T follicular helper cell (primary cell): ENCODE measurements at places on chromosomes 1 and 21.

- no peak for DNase-seq
Observed at GRCh38 chr1:150162862-150163706, 13.4 kb downstream of the PLEKHO1 start.

DNA sequence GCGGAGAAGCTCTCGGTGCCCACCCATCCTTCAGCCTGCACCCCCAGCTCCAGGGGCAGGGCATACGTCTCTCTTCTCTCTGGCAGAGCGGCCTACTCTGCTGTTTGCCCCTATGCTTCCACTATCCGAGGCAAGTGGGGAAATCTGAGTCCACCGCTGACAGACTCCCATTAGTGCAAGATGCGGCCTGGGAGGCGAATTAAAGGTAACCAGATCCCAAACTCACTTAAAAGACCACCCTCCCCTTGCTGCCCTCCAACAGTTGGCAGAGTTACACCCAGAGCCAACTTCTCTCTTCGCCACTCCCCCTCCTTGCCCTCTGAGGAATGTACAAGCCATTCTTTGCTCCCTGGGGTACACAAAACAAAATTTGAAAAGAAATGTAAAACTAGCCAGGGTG lies 6.4 kb downstream of the FOXD3 start:
- DNase-seq: no peak

DNA sequence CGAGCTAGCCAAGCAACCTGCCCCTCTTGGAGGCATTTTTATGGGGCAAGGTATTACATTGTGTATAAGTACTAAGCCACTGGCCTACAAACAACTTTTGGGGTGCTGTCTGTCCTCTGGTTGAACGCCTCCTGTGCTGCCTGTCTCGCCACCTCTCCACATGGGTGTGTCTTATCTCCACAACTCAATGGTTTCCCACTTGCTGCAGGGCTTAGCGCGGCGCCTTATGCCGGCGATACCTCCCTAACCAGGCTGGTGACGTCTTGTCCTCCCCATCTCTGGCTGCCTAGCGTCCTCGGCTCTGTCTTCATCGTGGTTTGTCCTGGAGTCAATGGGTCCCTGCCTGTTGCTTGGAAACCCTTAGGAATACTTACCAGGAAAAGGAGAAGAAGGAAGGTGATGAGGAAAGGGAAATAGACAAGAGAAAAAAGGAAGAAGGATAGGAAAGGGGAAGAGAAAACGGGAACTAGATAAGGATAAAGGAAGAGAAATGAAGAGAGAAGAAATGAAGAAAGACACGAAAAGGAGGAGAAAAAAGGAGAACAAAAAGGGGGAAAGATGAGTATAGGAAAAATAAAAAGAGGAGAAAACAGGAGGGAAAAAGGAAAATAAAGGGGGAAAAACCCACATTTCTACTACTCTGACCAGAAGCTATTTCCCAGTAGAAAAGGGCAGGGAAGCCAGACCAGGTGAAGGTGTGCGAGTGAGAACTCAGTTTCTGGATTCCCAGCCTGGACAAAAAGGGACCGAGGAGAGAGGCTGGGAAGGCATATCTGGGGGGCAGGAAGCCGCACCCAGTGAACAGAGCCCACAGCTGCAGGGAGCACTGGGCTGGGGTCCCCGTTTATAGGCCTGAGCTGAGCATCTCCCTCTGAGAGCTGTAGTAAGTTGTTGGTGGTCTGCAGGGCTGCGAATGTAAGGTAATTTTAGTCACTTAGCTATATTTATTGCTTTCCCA lies 86.2 kb downstream of the CLIC6 start:
- DNase-seq: no peak

GRCh38 chr21:20259031-20259867 lies 739.0 kb upstream of the NCAM2 start:
- no peak for DNase-seq

DNA sequence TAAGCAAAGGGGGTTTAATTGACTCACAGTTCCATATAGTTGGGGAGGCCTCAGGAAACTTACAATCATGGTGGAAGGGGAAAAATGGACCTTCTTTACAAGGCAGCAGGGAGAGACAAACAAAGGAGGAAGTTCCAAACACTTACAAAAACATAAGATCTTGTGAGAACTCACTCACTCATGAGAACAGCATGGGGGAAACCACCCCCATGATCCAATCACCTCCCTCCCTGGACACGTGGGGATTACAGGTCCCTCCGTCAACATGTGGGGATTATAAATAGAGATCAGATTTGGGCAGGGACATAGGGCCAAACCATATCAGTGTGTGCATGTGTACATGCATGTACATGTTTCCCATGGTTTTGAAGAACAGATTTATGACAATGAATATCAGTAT lies 5.5 kb upstream of the SMG7 start:
- DNase-seq: no peak

GRCh38 chr1:192907545-192908243 lies 98.9 kb downstream of the RGS2 start:
- DNase-seq: no peak

GRCh38 chr1:199336745-199337640 lies 690.5 kb upstream of the NR5A2 start:
- no peak for DNase-seq

DNA sequence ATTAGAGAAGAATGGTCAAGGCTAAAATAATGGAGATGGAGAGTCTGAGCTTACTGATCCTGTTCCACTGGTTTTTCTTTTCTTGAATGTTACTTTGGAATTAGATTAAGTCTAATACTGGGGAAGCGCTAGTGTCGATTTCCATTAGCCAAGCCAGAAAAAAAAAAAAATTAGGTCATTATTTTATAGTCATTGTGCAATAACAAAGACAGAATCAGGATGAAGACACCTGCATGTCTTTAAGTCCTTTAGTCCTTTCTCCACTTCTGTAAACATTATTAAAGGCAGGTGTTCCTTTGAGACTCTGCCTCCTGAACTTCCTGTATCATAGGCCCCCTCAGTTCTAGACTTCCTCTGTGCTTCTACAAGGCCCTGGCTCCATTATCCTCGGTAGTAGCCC lies 42.8 kb downstream of the MYSM1 start:
- no peak for DNase-seq

- DNase-seq: no peak
Observed at GRCh38 chr1:150259758-150260669, 2.4 kb downstream of the CA14 start.

DNA sequence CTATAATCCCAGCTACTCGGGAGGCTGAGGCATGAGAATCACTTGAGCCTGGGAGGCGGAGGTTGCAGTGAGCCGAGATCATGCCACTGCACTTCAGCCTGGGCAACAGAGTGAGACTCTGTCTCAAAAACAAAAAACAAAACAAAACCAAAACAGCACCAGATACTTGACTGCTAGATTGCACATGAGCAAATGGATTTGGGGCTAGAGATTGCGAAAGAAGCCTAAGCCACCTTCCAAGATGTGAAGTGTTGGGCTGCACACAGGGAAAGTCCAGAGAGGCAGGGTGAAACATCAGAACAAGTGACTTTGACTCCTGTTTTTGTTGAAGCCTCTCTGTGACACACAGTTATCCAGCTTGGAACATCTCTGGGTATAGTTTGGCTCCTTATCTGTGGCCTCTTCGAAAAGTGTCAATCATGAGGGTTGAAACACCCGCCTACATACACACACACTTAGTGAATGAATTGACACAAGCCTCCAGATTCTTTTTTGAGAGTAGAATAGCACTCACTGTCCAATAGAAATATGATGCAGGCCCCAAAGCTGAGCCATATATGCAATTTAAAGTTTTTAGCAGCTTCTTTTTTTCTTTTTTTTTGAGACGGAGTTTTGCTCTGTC lies 34.2 kb upstream of the GPR137B start:
- DNase-seq: no peak

- no peak for DNase-seq
Observed at GRCh38 chr1:1177452-1178206, 3.9 kb downstream of the TTLL10 start.

DNA sequence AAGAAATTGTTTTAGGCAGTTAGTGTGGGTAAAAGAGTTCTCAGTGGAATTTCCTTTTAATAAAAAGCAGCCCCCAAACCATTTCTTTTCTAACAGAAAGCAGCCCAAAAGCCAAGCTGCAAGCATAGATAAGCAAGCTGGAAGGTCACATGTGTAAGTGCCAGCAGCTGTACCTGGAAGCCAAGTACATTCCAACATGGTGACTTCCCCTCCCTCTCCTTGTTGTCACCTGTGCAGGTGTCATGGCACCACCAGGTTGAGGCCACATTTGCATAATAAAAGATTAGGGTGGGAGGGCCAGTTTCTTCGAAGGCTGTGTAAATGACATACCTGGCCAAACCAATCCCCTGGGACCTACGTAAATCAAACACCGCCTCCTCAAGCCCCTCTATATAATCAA lies 240.3 kb upstream of the RAB4A start:
- no peak for DNase-seq

DNA sequence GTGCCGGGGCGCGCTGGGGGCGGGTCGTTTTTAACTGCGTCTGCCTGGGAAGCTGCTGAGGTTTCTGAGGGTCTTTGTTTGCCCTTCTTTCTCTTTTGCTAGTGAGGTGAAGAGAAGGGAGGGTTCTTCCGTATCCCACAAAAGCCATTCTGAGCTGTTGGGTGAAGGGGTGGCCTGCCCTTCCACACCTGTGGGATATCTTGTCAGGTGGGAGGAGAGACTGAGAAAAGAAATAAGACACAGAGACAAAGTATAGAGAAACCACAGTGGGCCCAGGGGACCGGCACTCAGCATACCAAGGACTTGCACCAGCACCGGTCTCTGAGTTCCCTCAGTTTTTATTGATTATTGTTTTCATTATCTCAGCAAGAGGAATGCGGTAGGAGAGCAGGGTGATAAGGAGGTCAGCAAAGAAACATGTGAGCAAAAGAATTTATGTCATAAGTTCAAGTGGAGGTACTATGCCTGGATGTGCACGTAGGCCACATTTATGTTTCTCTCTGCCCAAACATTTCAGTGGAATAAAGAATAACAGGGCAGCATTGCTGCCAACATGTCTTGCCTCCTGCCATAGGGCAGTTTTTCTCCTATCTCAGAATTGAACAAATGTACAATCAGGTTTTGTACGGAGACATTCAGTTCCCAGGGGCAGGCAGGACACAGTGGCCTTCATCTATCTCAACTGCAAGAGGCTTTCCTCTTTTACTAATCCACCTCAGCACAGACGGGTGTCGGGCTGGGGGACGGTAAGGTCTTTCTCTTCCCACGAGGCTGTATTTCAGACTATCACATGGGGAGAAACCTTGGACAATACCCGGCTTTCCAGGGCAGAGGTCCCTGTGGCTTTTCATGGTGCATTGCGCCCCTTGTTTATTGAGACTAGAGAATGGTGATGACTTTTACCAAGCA lies 972 bp downstream of the PGBD2 start:
- DNase-seq: no peak

DNA sequence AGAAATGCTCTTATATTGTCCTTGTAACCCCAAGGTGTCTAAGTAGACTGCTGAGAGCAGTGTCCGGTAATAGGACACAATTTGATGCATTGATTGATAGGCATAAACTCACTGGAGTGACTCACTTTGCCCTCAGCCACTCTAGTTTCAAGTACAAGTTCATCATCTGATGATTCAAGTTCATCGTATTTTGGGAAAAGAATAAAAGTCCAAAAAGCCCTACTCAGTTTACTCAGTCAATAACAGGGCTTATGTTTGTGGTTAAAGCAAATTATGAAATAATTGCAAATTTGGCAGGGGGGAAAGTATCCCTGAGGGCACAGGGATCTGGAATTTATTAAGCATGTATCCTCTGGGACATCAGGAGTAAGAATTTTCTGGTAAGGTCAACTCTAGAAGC lies 7.6 kb upstream of the ATF3 start:
- no peak for DNase-seq

DNA sequence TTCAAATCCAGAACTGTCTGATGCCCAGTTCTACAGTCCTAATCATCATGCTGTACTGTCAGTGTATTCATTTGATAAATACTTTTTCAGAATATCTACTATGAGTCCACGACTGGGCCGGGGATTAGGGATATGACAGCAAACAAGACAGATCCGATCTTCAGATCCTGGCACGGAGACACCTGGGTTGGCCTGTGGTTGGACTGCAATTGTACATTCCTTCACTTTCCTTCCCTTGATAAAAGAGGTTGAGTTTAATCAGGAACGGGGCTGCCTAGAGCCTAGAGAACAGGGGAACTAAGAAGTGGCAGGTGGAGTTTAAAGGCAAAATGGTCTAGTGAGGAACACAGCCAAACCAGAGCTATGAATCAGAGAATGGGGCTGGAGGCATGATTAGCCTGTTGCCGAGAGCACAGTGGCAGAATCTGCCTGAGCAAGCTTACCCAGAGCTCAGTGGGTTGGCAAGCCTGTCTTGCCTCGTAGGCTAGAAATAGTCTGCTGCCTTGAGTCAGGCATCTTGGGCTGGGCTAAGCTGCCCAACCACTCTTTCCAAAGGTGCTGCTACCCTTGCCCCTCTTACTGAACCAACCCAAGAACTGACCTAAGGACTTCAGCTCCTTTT lies 38.1 kb upstream of the PTCH2 start:
- DNase-seq: no peak

- no peak for DNase-seq
Observed at GRCh38 chr1:168767894-168768584, 39.0 kb upstream of the DPT start.

DNA sequence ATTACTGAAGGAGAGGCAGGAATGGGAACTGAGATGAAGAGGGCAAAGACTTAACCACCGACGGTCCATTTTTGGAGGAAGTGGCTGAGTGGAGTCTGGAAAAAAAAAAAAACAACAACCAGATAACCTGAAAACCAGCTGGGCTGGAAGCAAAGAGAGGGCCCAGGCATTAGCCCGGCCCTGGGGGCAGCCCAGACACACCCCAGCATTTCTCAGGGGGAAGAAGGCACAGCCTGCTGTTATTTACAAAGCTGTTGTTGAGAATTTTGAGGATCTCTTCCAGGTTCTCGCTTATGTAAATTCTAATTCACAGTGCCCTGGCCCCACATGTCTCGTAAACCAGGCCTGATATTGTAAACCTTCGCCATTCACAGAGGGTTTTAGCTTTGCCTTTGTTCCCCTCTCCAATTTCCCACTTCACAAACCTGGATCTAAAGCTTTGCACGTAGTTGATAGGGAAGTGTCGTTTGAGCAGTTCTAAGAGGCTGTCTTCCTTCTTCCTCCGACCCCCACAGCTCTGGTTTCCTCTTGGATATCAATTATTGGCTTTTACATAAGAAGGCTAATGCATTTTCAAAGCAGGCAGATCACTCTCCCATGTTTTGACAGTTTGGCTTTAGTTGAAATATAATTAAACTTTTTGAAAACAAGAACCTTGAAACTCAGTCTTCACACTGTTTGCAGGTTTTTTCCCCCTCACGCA lies 161.8 kb upstream of the IRF2BP2 start:
- DNase-seq: no peak

GRCh38 chr1:224175617-224176016 lies 7.4 kb upstream of the DEGS1 start:
- no peak for DNase-seq

DNA sequence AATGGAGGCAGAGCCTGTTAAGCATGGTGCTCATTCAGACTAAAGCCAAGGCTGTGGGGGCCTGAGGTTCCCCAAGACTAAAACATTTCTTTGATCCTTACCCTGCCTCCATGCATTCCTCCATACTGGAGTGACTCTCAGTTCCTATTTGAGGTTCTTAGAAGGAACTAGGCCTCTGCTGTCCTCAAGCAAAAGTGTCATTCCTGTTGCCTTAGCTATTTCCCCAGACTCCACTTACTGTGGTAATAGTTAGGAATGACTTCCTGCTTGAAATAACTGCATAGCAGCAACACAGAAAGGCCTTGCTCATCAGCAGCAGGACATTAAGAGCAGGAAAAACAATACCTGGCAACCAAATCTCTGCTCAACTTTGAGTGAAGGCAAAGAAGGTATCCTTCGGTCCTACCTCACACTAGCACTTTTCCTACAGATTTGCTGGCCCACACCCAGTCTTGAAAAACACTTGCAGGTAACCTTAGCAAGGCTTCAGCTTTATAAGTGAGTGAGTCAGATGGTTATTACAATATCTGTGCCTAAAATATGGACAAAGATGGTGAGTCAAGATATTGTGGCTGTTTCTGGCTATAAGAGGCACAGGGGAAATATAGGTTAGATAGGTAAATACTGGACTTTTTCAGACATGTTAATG lies 14.8 kb downstream of the LRRC41 start:
- no peak for DNase-seq
